ENCODE measurements at places on chromosomes 12 and 14. TPM values are rescaled to one million over a fixed set of nuclear protein-coding genes. Genes with fewer than 3 reads are reported as not detected.

DNA sequence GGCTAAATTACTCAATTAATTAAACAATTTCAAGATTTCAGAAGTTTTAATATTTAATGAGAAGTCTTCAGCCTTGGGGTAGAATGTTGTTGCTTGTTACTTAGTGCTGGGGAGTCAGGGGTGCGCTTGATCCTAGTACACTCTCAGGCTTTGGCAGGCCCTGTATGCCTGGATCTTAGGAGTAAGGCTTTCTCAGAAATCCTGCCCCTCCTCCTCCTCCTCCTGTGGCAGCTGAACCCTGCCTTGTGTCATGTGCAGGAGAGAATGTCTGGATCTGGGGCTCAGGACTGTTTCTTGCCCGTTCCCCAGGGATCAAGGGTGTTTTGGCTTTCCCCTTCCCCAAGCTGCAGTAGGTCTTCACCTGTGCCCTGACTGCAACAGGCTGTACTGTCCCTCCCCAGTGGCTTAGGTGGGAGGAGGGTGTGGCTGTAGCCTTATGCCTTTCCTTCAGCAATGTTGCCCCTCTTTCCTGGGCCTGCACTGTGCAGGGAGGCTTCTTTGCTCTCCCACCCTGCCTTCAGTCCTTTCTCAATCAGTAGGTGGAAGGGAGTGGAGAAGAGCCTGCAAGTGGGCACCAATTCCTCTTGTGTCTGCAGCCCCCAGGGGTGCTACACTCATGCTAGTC lies 108.2 kb downstream of the SLC38A6 start:
- no peak for DNase-seq

The DNAH10 gene
- not detected for total RNA-seq

The SLC39A5 gene
- not detected for total RNA-seq

- DNase-seq = no peak
Measured at GRCh38 chr12:11596141-11596540, 53.3 kb upstream of the ETV6 start.

DNA sequence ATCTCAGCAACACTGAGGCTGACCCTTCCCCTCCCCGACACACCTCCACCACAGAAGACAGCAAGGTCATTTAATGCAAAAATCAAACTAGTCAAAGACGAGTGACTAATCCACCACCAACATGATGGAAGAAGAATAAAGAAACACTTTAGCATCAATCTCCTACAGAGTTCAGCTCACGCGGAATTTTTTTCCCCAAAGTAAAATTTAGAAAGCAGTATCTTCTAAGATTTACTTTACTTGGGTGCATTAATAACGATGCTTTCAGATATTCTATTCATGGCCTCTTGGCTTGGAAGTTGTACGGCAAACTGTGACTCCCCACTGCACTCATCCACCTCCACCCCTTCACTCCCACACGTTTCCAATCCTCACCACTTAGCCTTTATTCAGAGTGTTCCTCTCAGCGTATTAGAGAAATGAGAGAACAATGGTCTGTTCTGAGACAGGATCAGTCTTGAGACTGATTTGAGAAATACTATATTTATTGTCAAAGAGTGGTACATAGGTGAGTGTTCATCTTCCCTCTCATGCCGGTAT lies 1.9 kb downstream of the EGLN3 start:
- no peak for DNase-seq

The GPD1 gene
- not detected for total RNA-seq

GRCh38 chr12:58142991-58143390 lies 201.6 kb downstream of the ATP23 start:
- no peak for DNase-seq

DNA sequence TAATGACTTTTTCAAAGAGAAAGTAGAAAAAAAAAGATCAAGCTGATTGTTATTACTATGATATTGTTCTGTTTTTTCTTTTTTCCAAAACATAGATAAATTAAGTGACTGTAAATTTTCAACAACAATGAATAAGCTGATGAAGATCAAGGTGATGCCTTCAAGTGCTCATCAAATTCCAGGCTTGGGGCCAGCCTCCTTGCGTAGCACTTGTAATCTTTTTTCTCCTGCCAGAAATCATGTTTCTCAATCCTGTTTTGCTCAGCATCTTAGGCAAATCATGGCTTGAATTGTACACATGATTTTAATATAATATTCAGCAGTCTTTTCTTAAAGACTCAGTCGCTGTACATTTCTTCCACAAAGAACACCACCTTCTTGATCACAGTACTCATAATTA lies 333.2 kb downstream of the NPAS3 start:
- no peak for DNase-seq

GRCh38 chr12:21814327-21814726 lies 39.8 kb upstream of the KCNJ8 start:
- no peak for DNase-seq

The KRT83 gene
- total RNA-seq = not detected

GRCh38 chr12:26402648-26403047 lies 207.3 kb downstream of the SSPN start:
- peak; percentile 10 for DNase-seq

GRCh38 chr12:52704464-52704863 lies 1.1 kb upstream of the KRT77 start:
- DNase-seq = no peak

- DNase-seq = peak; percentile 44
Measured at GRCh38 chr14:69153873-69154270, 953 bp upstream of the DCAF5 start.

The SLC39A2 gene
- not detected for total RNA-seq

The PZP gene
- 0.22 TPM for total RNA-seq

The OR4K13 gene
- total RNA-seq = not detected

- DNase-seq = no peak
Measured at GRCh38 chr12:7877420-7877819, 4.7 kb upstream of the SLC2A14 start.

GRCh38 chr14:22996768-22997654 lies 12.9 kb downstream of the C14orf93 start:
- no peak for DNase-seq

DNA sequence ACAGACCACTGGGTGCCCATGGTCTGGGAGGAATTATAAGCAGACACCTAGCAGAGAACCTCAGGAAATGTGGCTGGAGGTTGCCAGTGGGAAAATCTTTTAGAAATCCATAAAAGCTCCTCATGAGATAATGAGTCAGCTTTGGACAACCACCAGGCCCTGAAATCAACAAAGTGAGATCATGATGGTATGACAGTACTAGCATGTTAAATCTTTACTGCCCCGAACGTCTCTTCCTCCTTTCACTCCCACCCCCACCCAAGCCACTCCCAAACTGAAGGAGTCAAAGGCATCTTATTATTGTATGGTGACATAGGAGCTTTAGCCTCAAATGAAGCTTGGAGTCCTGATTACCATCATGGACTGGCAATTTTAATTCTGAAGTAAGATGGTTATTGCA lies 240.0 kb downstream of the DIO2 start:
- no peak for DNase-seq

DNA sequence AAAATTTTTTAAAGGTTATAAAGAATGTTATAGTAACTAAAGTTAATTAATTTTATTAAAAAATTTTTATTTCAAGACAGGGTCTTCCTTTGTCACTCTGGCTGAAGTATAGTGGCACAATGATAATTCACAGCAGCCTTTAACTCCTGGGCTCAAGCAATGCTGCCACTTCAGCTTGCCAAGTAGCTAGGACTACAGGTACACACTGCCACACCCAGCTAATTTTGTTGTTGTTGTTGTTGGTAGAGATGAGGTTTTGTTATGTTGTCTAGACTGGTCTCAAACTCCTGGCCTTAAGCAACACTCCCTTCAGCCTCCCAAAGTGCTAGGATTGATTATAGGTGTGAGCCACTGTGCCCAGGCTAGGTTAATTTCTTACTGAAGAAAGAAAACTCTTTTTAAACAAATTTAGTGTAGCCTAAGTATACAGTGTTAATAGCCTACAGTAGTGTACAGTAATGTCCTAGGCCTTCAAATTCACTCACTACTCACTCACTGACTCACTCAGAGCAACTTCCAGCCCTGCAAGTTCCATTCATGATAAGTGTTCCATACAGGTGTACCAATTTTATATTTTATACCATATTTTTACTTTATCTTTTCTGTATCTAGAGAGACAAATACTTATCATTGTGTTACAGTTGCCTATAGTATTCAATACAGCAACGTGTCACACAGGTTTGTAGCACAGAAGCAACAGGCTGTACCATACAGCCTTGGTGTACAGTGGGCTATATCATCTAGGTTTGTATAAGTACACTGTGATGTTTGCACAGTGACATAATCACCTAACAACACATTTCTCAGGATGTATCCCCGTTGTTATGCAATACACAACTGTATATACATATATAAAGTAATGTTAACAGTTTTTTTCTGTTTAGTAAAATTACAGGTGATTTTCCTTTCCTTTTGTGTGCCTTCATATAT lies 24.7 kb upstream of the DNAAF2 start:
- DNase-seq = no peak

GRCh38 chr12:41202051-41202450 lies 13.9 kb downstream of the PDZRN4 start:
- DNase-seq = no peak

- DNase-seq = peak; percentile 43
Measured at GRCh38 chr14:30223966-30224365, 296.3 kb upstream of the PRKD1 start.

GRCh38 chr14:106578481-106578880 lies 1052.1 kb downstream of the TMEM121 start:
- DNase-seq = no peak

DNA sequence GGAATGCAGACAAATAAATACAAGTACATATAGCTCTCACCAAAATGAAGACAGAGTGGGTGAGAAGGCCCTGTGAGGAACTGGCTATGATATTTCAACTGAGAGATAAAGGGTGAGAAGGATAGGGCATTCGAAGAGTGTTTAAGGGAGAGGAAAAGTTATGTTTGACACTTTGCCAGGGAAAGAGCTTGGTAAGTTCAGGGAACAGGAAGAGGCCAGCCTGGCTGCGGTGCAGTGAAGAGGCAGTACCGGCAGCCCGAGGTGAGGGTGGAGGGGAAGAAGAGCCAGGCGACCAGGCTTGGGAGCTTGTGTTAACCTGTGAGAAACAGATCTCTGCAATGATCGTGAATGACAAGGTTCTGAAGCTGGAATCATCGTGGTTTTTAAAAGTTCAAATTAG lies 84.7 kb upstream of the RFX4 start:
- DNase-seq = peak; percentile 70

DNA sequence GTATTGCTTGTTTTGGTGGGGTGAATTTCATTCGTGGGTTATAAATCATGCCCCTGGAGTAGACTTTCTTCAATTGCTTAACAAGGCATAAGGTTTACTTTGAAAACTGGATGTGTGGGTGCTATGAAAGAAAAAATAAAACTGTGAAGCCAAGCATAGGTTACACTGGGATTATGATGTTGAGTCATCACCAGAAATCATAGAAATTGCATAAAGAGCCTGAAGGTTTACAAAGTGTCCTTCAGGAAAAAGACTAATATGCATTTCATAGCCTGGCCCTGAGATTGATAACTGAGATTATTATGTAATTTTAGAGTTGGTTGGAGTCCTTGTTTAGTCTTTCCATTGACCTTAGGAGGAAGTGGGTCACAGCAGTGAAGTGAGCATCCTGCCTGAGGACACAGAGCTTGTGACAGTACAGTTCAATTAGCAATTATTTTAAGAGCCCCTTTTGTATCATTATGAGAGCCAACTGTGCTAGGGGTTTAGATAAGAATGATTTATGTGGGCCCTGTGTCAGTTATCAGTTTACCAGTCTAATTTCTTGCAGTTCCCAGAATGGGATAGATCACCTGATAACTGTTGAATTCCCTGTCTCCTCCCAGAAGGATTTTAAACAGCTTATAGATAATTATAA lies 13.6 kb downstream of the LRRK2 start:
- DNase-seq = peak; percentile 12

- no peak for DNase-seq
Measured at GRCh38 chr12:104641862-104642261, 185.1 kb downstream of the CHST11 start.

The RHOJ gene
- 58.0 TPM for total RNA-seq

GRCh38 chr14:77377502-77377844 lies 294 bp downstream of the SAMD15 start:
- DNase-seq = no peak

The CACNA1C gene
- 0.44 TPM for total RNA-seq

- no peak for DNase-seq
Measured at GRCh38 chr12:104510145-104510872, 53.6 kb downstream of the CHST11 start.

The FAM186B gene
- total RNA-seq = 0.22 TPM

The CD63 gene
- total RNA-seq = 1,633 TPM

- DNase-seq = no peak
Measured at GRCh38 chr14:75752907-75753594, 92.0 kb downstream of the TTLL5 start.

- DNase-seq = peak; percentile 34
Measured at GRCh38 chr12:56629459-56630179, 507 bp downstream of the BAZ2A start.

DNA sequence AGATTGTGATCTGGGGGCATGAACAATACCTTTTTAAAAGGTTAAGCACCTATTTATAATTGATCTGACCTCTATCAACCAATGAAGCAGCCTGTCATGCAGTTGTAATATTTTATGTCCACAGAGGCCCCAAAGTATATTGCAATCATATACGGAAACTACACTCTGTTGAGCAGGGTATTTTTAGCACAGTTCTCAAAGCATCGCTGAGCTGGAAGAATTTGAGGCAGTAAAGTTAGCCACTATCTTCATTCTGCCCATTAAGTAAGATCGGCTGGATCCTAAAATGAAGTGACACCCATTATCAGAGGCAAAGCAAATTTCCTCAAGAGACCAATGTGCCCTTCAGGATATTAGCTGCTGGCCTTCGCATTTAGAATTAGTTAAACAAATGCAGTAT lies 47.7 kb upstream of the GRIP1 start:
- DNase-seq = no peak

DNA sequence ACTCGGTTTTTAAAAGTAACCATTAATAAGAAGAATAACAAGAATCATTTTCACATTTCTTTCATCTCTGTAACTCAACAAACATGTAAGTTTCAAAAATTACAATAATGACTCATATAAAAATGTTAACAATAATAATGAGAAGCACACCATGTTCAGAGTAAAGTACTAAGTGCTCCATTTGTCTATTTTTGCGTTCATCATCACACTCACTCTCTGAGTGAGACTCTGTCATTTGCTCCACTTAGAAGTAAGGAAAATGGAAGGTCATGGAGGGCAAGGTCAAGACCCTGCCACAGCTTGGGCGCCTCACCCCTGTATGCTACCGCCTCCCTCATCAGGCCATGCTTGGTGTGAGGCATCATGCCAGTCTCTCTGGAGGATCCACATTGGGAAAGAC lies 129.9 kb downstream of the TMEM30B start:
- DNase-seq = no peak

The BCL2L14 gene
- not detected for total RNA-seq

The SINHCAF gene
- 37.5 TPM for total RNA-seq

The TGM1 gene
- total RNA-seq = 0.20 TPM

The RHEBL1 gene
- total RNA-seq = 1.5 TPM

- DNase-seq = no peak
Measured at GRCh38 chr12:63814146-63814772, 30.2 kb upstream of the SRGAP1 start.

The SLC7A8 gene
- total RNA-seq = 0.44 TPM

Data from lung microvascular endothelial cell (primary cell).